AG04450 (cell line): ENCODE measurements at places on chromosomes 12 and 14. TPM values are rescaled to one million over a fixed set of nuclear protein-coding genes. Genes with fewer than 3 reads are reported as not detected.

GRCh38 chr12:118064608-118065007, 3.6 kb upstream of the WSB2 start:
- DNase-seq = no peak

GRCh38 chr12:106646472-106646871, 63.7 kb downstream of the RFX4 start:
- DNase-seq = no peak

FCF1 gene
- 61.3 and 78.5 TPM in 2 replicates for polyA plus RNA-seq

SLC35E3 gene
- polyA plus RNA-seq = 7.7 and 9.2 TPM in 2 replicates

DNA sequence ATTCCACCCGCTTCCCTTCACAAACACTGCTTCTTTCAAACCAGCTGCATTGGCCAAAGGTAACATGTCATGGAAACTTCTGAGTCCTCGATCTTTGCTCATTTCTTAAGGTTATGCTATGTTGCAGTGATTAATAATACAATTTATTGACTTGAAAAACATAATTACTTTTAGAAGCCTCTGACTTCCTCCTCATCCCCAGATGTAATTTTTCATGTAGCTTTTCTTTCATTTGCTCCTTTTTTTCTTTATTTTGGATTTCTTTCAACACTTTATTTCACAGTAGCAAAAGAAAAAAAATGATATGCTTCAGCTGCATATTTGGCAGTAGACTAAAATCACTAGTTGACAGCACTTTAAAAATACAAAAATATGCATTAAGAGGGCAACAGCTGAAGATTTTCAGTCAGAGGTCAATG, 116.2 kb downstream of the LRRIQ1 start:
- DNase-seq = no peak

- DNase-seq = no peak
Measured at GRCh38 chr12:131209082-131210070, 255.7 kb downstream of the ADGRD1 start.

ENDOU gene
- 0.07 and 0.10 TPM in 2 replicates for polyA plus RNA-seq

GRCh38 chr12:62801796-62802195, 133.2 kb downstream of the PPM1H start:
- no peak for DNase-seq

MYH6 gene
- polyA plus RNA-seq = not detected in 2 replicates

DNA sequence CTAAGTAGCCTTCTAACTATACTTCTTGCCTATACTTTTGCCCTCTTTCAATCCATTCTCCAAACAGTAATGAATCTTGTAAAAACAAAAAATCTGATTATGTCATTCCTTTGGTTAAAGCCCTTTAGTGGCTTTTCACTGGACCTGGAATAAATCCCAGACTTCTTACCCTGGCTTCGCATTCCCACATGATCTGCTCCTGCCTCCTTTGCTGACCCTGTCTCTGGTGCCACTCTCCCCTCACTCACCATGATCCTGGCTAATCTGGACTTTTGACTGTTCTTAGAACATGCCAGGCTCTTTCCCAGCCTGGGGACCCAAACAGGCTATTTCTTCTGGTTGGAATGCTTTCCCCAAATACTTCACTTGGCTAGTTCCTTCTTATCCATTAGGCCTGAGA, 7.9 kb downstream of the MIA2 start:
- no peak for DNase-seq

TAS2R46 gene
- polyA plus RNA-seq = 0.30 TPM in 1 of 2 replicates, not detected in the other

- DNase-seq = peak; percentile 15
Measured at GRCh38 chr14:54252072-54252730, 144.6 kb upstream of the CDKN3 start.

GRCh38 chr12:108583991-108584390, 13.9 kb downstream of the TMEM119 start:
- no peak for DNase-seq

KRT79 gene
- 0.04 TPM in 1 of 2 replicates, not detected in the other for polyA plus RNA-seq

DNA sequence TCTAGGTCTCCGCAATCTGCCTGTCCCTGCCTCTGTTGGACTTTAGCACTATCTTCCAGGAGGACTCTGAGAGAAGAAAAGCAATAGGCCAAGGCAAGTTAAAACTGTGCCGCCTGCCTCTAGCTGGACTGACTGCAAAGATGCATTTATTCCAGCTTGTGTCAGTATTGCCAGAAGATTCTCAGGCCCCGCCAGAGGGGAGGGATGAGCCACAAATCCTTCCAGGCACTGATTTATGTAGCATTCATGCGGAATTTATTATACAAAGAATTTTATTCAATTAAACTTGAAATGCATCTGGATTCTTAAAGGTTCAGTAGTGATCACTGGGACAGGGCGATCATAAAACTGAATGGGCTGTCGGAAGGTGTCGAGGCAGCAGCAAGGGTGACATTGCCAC, 19.8 kb downstream of the MMAB start:
- no peak for DNase-seq

GRCh38 chr12:14185427-14186192, 179.9 kb upstream of the ATF7IP start:
- DNase-seq = peak; percentile 2

DNA sequence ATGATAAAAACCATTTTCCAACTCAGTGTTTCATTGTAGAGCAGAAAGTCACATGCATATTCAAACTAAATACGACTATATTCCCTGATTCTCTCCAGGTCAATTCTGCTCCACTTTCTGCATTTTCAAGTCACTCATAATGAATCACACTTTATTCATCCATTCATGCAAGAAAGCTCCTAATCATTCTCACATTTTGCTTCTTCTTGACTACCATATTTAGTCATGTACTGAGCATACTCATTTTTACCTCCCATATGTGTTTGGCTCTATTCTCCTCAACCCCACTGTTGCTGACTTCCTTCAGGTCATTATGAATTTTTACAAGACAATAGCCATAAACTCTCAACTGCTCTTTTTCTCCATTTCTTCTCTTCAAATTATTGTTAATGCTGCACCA, 43.4 kb upstream of the PIK3C2G start:
- DNase-seq = no peak

KLHL33 gene
- 0.06 and 0.09 TPM in 2 replicates for polyA plus RNA-seq

NKX2-1 gene
- not detected in 2 replicates for polyA plus RNA-seq

DNA sequence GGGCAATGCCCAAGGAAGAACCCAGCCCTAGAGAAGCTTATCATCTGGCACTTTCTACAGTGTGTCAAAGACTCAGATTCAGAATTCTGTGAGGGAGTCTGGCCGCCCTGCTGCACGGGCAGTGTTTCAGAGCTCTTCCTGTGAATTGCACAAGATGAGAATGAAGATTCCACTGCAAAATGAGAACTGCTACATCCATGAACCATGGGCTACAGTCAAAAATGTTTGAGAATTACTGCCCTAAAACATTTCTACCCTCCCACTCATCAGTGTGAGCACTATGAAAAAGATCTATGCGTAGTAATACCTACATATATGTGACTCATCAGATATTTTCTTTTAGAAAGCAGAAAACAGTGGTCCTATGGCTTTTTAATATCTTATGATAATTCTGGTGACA, 104.0 kb downstream of the STAB2 start:
- no peak for DNase-seq

GRCh38 chr12:4302881-4303280, 18.1 kb upstream of the TIGAR start:
- no peak for DNase-seq

- no peak for DNase-seq
Measured at GRCh38 chr14:78172428-78172827, 2.3 kb downstream of the NRXN3 start.

- DNase-seq = no peak
Measured at GRCh38 chr14:28340816-28341215, 425.8 kb upstream of the FOXG1 start.

DNA sequence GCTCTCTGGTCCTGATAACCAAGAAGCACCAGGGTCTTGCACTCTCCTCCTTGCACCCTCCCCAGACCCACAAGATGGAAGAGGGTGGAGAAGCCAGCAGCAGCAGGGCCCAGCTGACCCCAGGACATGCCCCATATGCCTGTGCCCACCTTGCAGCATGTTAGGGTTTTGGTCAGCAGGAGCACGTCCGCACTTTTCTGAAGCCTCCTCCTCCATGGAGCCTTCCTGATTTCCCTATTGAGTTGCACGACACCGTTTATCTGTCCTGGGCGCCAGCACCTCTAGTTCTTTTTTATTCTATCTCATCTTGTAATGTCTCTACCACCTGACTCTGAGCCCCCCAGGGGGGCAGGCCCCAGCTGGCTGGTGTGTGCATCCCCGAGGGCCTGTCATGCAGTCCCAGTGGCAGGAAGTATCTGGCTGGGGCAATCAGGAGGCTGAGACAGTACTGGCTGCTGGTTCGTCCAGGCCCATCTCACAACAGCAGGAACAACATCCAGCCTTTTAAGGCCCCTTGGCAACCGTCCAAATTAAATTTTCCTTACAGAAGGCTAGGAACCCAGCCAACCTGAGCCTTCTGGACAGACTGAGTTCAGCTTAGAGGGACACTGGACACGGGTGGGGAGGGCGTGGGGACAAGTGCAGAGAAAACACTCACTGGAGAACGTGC, 39.6 kb downstream of the CCDC85C start:
- peak; percentile 65 for DNase-seq

- peak; percentile 6 for DNase-seq
Measured at GRCh38 chr12:111298582-111299436, 70.1 kb downstream of the PHETA1 start.

GRCh38 chr12:11807458-11807857, 158.0 kb downstream of the ETV6 start:
- no peak for DNase-seq

OR4Q3 gene
- not detected in 2 replicates for polyA plus RNA-seq

KRT82 gene
- not detected in 2 replicates for polyA plus RNA-seq

SERPINA5 gene
- not detected in 2 replicates for polyA plus RNA-seq

- DNase-seq = no peak
Measured at GRCh38 chr12:86663173-86663572, 407.0 kb upstream of the MGAT4C start.

RIMBP2 gene
- polyA plus RNA-seq = not detected in 2 replicates

DNA sequence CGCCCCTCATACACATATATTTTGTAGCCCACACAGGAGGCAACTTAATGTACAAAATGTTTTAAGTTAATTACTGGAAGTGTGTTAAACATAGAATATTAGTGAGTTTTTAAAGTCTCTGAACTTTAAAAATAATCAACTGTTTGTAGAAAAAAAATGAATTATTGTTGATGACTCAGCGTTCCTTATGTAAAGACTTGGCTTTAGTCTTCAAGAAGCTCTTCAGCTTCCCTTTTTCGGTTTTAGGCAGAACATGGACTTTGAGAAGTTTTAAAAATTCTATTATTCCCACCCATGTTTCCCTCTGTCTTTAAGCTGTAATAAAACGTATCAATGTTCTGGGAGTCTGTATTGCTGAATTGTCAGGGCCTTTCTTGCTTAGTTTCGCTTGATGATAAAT, 269.5 kb downstream of the FBXL14 start:
- DNase-seq = no peak

RFX4 gene
- not detected in 2 replicates for polyA plus RNA-seq

DNA sequence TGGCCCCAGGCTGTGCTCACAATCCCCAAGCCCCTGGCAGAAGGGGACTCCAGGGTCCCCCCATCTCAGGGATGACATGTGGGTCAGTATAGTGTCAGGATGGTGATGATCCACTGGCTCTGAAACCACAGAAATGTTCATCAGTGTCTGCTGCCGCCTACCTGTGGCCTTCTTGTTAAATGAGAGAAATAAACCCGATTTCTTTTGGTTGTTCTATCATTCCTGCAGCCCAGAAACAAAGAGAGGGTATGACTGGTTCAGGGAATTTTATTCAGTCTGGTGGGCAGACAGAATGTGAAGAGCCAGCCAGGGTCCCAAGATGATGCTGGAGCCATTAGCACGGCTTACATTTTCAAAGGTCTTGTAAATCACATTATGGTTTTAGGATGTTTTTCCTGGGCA, 86.6 kb downstream of the CRADD start:
- no peak for DNase-seq

- DNase-seq = no peak
Measured at GRCh38 chr14:44462381-44462780, 44.7 kb downstream of the FSCB start.

MGAT4C gene
- not detected in 2 replicates for polyA plus RNA-seq

NOS1 gene
- not detected in 2 replicates for polyA plus RNA-seq

- no peak for DNase-seq
Measured at GRCh38 chr14:65303899-65304222, 108.7 kb upstream of the FUT8 start.
